CD4-positive, alpha-beta T cell (primary cell): ENCODE measurements at places on chromosomes 11 and 22.

DNA sequence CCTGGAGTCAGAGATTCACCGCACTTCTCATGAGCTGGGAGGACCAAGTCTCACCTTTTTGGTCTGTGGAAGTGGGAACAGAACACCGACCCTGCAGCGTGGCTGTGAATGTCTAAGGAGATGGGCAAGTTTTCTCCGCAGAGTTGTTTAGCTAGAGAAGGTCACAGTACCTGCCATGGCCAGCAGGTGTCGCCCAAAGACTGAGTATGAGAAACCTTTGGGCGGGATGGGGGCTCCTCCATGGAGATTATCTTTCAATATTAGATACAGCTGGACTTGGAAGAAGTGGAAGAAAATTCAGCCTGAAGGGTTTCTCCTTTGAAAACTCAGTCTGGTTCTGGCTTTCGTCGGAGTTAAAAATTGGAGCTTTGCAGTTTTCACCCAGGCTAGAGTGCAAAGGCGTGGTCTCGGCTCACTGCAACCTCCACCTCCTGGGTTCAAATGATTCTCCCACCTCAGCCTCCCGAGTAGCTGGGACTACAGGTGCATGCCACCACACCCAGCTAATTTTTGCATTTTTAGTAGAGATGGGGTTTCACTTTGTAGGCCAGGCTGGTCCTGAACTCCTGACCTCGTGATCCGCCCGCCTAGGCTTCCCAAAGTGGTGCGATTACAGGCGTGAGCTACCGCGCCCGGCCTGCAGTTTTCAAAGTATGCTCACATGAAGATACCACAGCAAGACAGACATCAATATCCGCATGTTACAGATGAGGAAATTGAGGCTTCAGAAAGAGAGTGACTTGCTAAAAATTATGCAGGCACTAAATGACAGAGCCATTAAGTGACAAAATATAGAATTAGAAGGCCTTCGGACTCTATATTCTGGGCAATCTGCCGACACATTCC, 10.7 kb upstream of the DSCAML1 start:
- peak; percentile 55 for DNase-seq

- DNase-seq, result no peak
Observed at GRCh38 chr11:124302347-124303125, 11.2 kb downstream of the OR8D1 start.

DNA sequence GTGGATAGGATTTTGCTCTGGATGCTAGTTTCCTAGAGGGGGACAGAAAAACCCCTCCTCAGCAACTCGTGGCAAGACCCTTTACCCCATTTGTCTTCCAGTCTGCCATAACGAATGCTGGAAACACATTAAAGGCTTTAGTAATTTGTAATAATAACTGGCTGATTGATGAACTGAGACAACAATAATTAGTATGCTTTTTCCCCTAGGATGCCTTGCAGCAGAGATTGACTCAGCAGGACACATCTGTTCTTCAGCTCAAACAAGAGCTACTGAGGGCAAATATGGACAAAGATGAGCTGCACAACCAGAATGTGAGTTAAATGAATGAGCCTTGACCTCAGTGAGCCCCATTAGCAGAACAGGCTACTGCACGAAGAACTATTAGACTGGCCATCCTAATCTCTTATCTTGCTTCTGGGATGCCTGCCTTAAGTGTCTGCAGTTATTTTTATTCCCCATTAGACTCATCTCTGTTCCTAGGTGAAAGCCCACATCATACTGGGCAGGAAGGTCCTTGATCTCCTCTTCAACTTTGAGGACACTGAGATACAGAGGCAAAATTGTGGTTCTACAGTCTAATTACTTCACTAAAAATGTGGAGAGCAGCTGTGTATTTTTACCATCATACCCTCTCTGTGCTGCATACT, 32.9 kb upstream of the DLAT start:
- DNase-seq, result no peak

DNA sequence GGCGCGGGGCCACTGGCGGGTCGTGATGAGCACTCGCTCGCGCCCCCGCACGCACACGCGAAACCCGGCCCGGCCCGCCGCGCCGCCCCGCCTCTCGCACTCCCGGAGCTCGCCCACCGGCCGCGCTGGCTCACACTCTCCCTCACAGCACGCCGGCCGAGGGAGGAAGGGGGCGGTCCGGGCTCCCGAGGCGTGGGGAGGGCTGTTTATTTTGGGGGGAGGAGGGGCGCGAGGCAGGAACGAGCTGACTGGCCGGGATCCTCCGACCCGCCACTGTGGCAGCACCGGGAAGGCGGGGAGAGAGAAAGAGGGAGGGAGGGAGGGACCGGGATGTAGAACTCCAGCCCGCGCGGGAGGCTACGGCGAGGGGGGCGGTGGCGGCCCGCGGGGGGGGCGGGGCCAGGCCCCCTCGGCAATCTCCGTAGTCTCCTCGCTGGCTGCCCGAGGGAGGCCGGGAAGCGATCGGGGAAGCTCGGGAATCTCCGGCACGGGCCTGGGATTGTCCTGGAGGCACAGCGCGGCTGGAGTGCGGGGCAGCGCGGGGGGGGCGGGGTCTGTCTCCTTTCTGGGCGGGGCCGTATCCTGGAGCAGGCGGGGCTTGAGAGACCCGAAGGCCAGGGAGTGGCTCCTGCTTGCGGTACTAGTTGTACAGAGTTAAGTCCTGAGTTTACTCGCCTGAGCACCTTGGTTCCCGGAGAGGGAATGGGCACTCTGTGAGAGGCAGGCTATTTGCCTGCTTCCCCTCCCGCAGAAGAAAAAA, at the start of gene RBFOX2:
Gene RBFOX2 (minus strand): TSS at position 179 of the 760 bp plus-strand sequence. CDS start 399 bp downstream, outside the sequence.
- peak; percentile 58 for DNase-seq

DNA sequence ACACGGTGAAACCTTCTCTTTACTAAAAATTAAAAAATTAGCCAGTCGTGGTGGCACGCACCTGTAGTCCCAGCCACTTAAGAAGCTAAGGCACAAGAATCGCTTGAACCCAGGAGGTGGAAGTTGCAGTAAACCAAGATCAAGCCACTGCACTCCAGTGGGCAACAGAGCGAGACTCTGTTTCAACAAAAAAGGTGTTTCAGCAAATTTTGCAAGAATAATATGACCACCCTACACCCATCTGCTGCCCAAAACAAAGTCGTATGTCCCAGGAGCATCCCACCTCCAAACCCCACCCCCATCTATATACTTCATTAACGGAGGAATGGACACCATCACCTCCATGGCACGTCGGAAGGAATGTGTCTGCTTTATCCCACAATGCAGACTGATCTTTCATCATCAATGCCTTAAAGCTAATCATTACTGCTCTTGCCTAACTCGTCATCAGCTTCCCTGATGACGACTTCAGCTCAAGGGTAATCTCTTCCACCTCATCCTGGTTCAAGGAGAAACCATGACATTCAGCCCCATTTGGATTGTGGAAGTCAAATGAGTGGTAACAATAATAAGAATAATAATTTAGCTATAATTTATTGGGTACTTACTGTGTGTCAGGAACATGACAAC, 34.1 kb downstream of the SCGB1A1 start:
- no peak for DNase-seq

DNA sequence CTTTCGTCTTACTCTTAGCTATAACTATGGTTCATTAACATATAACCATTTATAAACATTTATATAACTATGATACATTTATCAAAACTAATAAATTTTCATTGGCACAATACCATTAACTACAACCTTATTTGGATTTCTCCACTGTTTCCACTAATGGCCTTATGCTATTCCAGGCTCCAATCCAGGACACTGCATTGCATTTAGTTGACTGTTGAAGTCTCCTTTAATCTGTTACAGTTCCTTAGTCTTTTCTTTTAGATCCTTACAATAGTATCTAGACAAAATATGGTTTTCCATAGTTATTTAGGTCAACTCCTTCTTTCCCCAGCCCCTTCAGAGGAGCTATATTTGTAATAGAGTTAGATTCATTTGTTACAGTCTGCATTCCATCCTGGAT, 47.2 kb downstream of the CCDC34 start:
- no peak for DNase-seq

DNA sequence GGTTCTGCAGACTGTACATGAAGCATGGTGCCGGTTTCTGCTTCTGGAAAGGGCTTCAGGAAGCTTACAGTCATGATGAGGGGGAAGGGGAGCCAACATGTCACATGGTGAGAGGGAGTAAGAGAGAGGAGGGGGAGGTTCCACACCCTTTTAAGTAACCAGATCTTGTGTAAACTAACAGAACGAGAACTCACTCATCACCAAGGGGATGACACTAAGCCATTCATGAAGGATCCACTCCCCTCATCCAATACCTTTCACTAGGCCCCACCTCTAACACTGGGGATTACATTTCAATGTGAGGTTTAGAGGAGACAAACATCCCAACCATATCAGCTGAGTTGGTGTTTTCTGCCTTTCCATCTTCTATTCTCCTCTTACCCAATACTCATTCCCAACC, 83.5 kb downstream of the BDNF start:
- no peak for DNase-seq

- peak; percentile 3 for DNase-seq
Observed at GRCh38 chr11:13207665-13208594, 69.7 kb upstream of the BMAL1 start.

DNA sequence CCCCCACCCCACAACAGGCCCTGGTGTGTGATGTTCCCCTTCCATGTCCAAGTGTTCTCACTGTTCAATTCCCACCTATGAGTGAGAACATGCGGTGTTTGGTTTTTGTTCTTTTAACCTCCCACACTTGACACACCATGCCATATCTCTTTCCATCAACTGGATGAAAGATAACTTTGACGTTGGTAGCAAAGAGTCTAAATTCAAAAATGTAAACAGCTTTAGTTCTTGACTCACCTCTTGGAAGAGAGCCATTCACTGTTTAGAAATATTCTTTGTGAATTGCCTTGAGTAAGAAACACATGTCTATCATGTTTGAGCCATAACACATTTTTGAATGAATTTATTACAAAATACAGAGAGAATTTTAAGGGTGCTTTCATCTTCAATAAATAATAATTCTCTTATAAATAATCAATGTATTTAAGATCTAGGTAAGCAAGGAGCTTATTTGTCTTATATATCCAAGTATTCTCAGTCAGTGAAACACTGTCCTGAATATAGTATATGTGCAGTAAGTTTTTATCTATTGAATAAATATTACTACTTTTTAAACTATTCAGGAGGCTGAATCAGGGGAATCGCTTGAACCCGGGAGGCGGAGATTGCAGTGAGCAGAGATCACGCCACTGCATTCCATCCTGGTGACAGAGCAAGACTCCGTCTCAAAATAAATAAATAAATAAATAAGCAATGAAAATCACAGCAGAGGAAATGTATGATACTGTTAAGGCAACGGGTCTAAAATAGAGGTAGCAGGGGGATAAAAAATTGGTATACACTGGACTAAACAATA, 6.7 kb downstream of the CARD18 start:
- no peak for DNase-seq

DNA sequence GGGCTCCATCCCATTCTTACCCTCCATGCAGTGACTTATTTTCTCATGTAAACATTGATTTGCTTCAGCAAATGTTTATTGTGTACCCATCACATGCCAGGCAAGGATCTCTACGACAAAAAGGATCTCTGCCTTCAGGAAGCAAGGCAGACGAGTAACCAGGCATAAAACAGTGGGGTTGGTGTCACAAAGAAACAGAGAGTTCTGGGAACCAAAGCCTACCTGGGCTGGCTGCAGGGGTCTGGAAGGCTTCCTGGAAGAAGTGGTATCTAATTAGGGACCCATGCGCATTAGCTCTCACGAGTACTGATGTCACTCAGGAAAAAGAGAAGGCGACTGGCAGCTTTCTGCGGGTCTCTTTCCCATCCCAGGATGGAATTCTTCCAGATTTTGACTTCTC, 44.5 kb downstream of the KIAA1671 start:
- no peak for DNase-seq

DNA sequence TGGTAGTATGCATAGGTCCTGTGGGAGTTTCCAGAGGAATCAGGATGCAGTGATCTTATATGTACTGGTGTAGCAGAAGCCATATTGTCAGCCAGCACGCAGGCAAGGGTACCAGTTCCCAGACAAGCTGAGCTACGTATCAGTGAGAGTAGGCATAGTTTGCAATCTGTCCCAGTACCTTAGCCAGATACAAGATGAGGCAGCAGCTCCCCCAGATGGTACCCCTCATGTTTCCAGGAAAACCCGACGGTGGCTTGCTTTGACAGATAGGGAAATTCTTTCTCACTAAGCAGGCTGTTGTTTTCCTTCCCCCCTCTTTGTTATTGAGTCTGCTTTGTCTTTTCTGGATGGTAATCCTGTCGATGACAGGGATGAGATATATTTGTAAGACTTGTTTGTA, 109.7 kb upstream of the RRM1 start:
- DNase-seq, result peak; percentile 32

DNA sequence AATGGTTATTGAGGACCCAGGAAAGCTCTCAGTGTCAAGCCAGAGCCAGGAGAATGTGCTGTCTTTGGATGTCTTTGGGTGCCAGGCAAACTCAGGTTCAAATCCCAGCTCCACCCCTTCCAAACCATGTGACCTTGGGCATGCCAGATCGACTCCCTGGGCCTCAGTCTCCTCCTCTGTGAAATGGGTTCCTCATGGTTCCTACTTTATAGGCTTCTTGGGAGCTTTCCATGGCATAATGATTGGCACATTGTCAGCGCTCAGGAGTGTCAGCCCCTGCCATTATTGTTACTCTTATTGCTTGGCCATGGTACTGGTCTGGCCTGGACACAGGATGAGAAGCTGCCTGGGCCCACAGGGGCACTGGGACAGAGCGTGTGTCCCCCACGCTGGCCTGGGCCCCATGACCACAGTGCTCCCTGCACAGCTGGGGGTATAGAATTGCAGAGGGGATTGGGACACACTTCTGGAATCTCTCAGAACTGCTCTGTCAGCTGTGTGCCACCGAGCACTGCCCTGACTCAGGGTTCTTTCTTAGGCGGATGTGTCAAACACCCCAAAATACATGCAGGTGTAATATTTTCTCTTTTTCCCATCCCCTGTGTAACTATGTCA, 37.6 kb upstream of the CRYBB3 start:
- DNase-seq, result no peak

- DNase-seq, result no peak
Observed at GRCh38 chr22:50576806-50577696, 1.2 kb downstream of the CPT1B start.

DNA sequence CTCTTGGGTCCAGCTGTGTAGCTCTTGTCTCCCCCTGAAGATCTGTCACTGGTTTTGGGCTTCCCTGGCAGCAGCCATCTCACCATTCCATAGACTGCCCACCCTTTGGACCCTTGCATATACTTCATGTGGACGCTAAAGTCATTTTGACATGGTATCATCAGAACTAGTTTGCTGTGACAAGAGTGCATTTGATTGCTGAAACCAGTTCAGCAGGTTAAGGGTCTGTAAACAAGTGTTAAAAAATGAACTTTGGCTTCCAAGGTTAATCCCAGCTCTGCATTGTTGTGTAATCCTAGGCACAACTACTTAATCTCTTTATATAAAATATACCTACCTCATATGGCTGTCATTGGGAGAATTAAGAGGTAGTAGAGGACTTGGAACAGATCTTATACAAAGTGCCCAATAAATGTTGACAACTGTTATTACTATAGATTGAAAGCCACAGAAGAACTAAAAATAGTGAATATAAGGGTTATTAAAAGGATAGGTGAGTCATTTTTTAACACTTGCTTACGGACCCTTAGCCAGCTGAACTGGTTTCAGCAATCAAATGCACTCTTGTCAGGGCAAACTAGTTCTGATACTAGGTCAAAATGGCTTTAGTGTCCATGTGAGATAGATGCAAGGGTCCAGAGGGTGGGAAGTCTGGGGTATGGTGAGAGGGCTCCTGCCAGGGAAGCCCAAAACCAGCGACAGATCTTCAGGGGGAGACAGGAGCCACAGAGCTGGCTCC, 29.4 kb downstream of the CCDC90B start:
- no peak for DNase-seq

- no peak for DNase-seq
Observed at GRCh38 chr11:69221086-69221485, 65.4 kb downstream of the SMIM38 start.
